ENCODE measurements at places on chromosomes 3 and 15. TPM values are rescaled to one million over a fixed set of nuclear protein-coding genes. Genes with fewer than 3 reads are reported as not detected.

UBA3 gene
- 49.4 TPM for total RNA-seq

DNA sequence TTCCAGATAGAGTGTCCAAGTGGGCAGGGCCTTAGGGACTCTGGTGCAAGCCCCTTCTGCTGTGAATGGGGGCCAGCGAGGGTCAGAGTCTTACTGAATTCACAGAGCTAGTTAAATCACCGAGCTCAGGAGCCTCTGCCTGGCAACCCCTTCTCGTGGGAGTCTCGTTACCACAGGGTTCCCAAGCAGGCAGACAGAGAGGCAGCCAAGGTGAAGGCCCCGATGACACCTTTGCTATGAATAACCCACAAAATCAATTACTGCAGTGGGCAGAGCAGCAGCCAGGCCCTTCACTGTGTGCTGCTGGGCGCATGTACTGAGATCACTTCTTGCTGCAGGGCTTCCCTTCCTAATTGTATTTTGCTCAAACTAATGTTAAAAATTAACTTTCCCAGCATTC lies 56.9 kb downstream of the SPSB4 start:
- no peak for DNase-seq

DNA sequence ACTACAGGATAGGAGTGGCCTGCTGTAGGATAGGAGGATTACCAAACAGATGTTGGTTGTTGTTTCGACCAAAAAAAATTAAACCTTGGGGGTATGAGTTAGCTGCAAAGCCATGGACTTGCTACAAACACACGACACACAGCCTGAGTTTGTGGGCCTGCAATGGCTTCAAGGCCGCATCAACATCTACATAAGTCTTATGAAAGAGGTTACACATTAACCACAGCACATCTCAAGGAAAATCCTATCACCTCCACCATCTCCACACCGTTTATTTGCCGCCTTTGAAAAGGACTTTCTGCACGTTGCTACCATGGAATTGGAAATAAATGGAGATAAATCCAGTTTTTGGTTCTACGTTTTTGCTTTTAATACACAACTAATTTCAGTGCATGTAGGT lies 23.0 kb downstream of the LRIG1 start:
- DNase-seq = no peak

DNA sequence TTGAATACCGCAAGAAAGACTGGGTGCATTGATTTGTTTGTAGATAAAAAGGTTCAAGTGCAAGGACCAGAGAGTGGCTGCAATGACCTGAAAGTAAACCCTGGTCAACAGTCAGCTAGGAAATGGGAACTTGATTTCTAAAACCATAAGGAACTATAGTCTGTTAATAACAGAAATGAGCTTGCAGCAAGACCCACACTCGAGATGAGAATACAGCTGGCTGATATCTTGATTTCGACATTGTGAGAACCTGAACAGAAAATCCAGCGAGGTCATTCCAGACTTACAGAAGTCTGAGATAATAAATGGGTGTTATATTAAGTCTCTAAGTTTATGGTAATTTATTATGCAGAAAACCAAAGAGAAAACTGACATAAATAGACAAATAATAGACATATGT lies 177.3 kb downstream of the NFKBIZ start:
- no peak for DNase-seq

- no peak for DNase-seq
These were observed 20.7 kb downstream of the EIF2A start for GRCh38 chr3:150567328-150567727.

- no peak for DNase-seq
These were observed 48.7 kb downstream of the FOXB1 start for GRCh38 chr15:60052796-60053195.

GRCh38 chr3:42129014-42129953 lies 38.1 kb downstream of the TRAK1 start:
- no peak for DNase-seq

DNA sequence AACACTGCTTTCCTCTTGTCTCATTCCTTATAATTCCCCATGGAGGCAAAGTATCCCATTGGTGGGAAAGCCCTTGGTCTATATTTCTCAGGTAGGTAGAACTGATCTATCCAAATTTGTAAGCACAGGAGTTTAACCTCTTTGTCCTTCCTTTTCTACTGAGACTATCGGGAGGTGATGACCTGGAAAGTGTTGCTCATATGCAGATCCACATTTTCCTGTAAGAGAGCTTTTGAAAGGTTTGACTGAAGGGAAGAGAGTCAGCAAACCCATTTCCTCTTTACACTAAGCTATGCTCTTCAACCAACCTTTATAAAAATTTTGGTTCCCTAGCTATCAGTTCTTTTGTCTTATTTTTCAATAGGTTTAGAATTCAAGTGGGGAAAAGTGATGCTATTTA lies 200.7 kb downstream of the TIGIT start:
- DNase-seq = no peak

- no peak for DNase-seq
These were observed 40.7 kb downstream of the C2CD4B start for GRCh38 chr15:62124176-62124972.

Measured in breast epithelium (tissue), 4 donors.